Cardiac septum (tissue), 1 donor: ENCODE measurements at places on chromosomes 12 and 14.
A peak's percentile ranks its signal among the peaks of the same experiment; 100 is the strongest.

DNA sequence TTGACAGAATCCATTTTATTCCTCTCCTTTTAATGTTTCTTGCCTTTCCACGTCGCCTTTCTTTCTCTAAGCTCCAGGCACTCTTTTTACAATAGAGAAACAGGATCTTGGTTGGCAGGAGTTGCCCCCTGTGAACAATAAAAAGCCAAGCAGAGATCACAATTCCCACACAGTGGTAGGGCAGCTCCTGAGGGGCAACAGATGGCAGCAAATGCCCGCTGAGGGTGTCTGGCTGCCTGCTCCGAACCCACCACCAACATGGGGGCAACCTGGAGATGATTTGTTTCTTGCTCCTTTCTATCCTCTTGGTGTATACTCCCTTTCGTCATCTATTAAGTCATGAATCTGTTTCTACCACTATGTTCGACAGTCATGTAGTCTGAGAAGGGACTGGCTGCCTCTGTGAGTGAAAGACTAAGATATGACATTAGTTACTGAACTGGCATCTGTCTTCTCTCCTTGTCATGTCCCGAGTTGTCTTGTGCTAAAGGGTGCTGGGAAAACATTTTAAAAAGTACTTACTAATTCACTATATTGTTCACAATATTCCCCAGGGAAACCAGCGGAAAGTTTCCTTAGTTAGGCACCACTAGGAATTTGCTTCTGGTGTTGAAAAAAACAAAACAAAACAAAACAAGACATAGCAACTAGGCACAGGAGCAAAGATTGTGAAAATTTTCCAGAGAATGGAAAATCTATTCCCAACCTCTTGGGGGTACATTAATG lies 170.1 kb downstream of the STXBP6 start:
- no peak for DNase-seq

- DNase-seq: no peak
Observed at GRCh38 chr14:32136027-32136825, 59.1 kb downstream of the ARHGAP5 start.

DNA sequence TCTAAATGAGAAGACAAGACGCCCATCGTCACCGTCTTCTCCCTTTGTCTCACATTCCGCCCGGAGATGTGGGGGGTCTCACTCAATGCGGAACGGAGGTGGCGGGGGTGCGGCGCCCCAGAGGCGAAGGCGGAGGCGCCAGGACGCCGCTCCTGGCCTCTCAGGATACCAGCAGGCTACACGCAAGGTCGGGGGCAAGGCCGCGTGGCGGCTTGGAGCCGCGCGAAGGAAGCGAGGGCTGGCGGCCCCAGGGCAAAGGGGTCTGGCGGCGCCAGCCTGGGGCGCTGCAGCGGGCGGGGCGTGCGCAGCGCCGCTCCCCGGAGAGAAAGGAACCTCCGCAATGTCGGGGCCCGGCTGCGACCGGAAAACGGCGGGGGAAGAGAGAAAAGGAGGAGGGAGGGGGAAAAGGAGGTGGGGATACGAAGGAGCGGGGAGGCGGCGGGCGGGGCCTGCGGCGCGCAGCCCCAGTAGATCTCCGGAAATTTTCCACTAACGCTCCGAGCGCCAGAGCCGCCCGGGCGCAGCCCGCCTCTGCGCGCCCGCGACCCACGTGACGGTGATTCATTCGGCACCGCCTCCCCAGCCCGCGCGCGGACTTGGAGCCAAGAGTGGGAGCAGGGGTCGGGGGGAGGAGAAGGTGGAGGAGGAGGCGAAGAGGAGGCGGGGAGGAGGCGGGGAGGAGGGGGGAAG lies 10.5 kb upstream of the SLC38A2 start:
- DNase-seq: peak; percentile 99

GRCh38 chr12:132222096-132222807 lies 78.0 kb downstream of the NOC4L start:
- no peak for DNase-seq

DNA sequence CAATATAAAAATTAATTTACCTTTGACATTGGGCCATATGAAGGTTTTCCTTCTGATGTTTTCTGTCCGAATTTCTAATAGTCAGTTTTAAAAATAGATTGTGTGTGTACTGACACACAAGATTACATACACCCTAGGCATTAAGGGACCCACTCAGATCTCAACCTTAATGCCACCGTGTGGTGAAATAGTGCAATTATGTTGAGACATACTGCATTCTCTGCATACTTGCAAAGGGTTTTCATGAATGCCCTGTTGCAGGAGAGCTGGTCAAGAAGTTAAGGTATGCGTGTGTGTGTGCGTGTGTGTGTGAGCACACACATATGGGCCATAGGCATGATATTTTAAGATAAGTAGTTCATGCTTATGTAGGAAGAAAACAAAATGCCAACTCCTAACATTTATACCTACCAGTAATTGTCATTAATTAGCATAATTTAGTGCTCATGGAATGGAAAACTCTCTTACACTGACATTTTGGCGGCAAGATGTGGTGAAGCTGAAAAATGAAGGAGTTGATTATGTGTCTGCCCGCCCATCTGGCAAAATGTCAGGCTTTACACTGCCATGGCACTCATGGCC lies 58.8 kb downstream of the PIK3C2G start:
- no peak for DNase-seq

- DNase-seq: no peak
Observed at GRCh38 chr12:120834489-120835303, 69.5 kb downstream of the SPPL3 start.

- DNase-seq: no peak
Observed at GRCh38 chr12:108399514-108399913, 60.4 kb upstream of the CMKLR1 start.

GRCh38 chr14:91138511-91139359 lies 24.9 kb downstream of the DGLUCY start:
- no peak for DNase-seq

GRCh38 chr14:36818794-36819384 lies 157.2 kb downstream of the PAX9 start:
- DNase-seq: no peak

DNA sequence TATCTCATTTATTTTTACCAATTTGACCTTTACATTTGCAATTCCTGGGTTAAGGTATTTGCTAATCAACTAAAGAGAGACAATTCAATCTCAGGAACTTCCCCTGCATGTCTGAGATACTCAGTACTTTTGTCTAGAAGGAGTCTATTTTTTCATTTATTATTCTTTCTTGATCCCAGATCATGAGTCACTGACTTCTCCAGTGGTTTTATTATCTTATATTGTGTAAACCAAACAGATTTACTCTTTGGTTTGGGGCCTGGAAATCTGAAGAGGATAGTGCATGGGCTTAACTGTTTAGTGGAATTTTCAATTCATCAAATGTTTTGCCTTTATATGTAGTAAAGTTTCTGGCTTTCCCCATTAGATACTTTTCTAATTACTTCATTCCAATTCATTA lies 185.4 kb downstream of the ALG10B start:
- DNase-seq: no peak

GRCh38 chr12:37543966-37544668 lies 772.5 kb upstream of the ALG10B start:
- DNase-seq: peak; percentile 26

DNA sequence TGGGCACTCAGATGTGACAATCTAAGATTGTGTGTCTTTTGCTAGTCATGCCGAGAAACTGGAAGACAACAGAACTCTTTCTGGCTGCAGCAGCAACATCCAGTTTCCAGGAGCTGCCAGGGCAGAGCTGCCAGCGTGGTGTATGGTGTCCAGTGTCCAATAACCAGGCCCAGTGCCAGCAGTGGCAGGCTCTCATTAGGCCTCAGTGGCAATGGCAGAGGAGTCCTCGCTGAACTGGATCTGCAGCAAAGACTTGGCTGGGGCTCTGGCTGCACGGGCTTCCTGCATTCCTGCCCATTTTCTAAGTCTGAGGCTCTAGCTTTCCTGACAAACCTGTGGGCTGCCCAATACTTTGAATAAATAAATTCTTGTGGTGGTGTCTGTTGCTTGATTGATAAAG lies 26.2 kb upstream of the PPM1A start:
- DNase-seq: peak; percentile 90

DNA sequence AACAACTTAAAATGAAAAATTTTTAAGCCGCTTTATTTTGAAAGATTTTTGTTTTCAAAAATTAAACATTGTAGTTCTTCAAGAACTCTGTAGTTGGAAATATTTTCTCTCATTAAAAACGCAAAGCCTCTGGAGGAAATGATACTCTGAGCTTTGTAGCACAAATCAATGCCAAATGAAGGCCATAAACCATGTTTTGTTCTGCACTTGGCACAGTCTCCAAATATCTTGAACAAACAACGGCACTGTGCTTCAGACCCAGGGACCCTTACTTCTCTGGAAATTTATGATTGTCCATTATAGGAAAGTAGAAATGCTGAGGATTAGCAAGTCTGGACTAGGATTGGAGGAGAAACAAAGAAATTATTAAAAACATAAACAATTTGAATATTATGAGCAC lies 160.8 kb upstream of the BMP4 start:
- no peak for DNase-seq

DNA sequence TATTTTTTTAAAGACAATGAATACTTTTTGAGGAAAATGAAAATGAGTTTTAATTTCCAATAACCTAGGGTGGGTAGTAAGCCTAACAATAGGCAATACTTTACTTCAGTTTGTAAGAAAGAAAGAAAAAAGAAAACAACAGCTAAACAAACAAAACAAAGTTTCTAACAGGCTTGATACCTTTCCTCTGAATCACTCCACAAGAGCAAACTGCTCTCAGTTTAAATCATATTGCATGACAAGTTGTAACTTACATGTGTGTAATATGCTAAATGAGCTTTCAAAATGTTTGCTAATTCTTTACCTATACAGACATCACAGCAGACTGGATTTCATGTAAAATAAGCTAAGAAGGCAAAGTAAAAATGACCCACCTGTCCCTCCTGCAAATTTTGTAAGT lies 6.7 kb upstream of the LMO3 start:
- no peak for DNase-seq

GRCh38 chr12:49946497-49946896 lies 4.0 kb upstream of the AQP2 start:
- no peak for DNase-seq

DNA sequence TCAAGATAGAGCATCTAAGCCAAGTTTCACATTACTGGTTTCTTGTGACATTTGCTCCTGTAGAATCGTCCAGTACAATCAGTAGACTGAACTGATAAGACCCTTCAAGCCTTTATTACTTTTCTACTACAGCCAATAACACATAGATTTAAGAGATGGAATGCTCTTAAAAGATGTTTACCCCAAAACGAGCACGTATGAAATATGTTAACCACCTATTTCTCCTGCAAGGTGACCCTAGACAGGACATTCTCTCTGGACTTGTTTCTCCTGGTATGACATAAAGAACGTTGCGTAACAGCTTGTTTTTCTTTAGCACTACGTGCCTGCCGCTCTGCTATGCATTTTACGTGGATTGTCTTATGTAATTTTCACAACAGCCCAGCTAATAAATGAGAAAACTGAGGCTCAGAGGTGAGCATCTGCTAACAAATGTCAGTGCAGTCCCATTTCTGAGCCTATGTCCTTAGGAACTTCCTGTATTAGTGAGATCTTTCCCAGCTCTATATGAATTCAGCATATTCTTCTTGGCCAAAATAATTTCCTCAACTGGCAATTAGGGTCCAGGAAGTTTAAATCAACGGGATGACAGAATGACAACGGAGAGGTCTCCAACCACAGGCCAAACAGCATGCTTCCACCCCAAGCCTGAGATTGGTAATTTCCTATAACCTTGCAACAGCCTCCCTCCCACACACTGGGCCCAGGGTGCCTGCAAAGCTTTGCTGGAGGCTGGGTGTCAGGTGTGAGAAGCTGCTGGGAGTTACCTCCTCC lies 3.7 kb downstream of the NFKBIA start:
- no peak for DNase-seq

GRCh38 chr12:49089821-49090773 lies 4.5 kb downstream of the DHH start:
- peak; percentile 80 for DNase-seq

DNA sequence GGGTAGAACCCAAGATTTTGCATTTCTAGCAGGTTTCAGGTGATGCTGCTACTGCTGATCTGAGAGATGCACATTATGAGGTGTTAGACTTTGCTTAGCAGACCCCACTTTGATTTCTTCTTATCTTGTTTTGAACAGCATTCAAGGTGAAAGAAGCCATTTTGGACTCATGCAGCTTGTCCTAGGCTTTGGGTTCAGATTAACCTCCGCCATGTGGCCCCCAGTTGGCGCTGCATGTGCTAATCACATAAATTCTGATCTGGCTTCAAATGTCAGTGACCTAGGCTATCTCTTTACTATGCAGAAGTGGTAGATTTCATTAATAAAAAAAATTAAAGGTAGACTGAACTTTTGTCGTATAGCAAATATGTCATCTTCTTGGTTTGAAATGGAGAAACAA lies 89.8 kb upstream of the DYRK2 start:
- no peak for DNase-seq
